ENCODE measurements at places on chromosomes 2 and 18.
A peak's percentile ranks its signal among the peaks of the same experiment; 100 is the strongest.

DNA sequence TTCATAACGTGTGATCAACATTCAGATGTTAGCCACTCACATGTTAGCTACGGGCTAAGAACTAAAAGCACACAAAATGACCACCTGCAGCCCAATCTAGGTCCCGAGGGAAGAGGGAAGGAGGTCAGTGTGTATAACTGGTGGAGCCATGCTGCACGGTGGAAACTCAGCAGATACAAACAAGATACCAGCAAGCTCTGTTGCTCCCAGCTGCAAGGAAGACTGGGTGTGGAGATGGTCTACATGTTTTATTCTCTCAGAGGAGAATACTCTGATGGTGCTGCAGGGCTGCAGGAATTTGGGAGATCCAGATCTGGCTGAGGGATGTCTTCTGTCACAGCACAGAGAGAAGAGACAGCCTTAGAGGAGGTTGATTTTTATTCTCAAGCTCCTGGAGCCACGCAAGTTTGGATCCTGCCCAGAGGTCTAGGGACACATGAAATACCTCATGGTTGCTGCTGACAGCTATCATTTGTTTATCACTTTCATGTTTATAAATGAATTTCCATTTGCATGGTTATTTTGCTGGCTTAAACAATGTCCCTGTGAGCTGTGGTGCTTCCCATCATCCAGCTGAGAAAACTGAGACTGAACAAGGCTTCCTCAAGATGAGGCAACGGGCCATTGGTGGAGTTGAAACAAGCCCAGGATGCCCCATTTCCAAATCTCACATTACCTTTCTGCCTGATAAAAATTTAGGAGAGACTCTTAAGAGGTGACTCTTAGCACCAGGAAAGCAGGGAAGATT, 30.9 kb downstream of the RNF144A start:
- no peak for DNase-seq

DNA sequence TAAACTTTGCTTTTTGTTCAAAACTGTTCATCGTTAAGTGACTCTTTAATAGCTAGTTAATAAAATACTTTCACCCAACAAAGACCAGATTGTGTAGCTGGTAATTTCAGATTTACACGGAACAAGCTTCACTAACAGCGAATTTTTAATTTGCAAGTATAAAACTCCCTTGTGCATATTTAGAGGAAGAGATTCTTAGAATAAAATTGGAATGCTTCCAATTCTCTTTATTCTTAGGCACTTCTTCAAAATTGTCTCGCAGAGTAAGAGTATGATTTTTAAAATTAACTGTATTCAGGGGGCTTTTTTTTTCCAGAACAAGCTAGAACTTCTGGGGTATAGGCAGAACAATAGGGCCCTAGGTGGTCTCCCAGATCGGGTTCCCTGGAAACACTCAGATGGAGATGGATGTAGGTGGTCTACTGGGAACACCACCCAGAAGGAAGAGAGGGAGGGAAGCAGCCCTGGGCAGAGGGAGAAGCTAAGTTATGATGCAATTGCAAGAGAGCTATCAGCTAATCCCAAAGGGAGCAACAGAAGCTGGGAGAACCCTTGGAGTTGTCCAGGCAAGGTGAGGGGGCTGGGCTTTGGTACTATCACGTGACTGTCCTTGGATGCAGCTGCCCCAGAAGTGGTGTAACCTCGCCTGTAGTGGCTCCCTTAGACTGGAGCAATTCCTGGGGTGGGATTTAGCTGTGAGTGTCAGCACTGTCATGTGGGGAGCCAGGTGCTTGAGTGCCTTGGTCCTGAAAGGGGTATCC, 151.7 kb upstream of the ASB18 start:
- no peak for DNase-seq

DNA sequence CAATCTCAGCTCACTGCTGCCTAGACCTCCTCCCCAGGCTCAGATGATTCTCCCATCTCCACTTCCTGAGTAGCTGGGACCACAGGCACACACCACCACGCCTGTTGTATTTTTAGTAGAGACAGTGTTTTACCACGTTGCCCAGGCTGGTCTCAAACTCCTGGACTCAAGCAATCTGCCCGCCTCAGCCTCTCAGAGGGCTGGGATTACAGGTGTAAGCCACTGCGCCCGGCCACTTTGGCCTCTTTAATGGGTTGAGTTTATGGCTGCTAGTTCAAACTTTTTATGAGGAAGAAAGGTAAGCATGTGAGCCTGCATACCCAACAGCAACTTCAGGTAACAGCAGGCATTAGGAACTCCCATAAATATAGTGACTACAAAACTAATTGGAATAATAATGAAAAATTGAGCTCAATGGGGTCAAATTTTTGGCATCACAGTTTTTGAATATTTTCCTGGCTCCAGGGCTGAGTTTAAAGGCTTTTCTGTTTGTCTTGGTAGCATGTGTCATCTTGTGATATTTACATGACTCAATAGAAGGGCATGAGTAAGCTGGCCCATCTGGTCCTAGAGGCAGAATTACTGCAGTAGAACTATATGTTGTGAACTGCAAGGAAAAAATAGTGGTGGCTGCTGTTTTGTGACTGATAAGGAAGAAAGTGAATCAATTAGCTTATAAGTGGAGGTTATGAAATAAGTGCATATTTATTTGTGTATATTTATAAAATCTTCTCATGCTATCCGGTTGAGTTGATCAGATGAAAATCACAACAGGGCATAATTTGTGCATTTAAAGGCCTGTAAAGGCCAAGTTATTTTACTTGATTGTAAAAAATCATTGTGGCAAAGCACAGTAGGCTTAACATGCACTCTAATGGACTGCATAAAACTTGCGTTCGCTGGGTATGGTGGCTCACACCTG, 24.8 kb downstream of the GALM start:
- DNase-seq: no peak

GRCh38 chr2:15937882-15938802, 2.2 kb upstream of the MYCN start:
- no peak for DNase-seq

GRCh38 chr2:227411320-227411989, 23.7 kb upstream of the SCYGR1 start:
- DNase-seq: peak; percentile 57

DNA sequence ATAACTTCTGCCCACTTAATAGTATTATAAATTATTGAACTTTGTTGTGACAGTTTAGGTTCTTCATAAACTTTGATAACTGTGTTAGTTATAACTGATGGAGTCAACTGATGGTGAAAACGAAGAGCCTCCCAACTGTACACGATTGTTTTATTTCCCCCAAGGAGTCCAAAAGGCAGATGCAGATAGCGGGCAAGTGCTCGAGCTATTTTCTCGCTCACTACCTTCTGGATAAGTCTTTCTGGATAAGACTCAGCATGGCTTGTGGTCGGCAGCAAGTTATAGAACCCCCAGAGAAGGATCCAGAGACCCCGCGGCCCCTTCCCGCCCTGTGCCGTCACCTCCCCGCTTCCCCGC, 517 bp downstream of the GCFC2 start:
- no peak for DNase-seq

DNA sequence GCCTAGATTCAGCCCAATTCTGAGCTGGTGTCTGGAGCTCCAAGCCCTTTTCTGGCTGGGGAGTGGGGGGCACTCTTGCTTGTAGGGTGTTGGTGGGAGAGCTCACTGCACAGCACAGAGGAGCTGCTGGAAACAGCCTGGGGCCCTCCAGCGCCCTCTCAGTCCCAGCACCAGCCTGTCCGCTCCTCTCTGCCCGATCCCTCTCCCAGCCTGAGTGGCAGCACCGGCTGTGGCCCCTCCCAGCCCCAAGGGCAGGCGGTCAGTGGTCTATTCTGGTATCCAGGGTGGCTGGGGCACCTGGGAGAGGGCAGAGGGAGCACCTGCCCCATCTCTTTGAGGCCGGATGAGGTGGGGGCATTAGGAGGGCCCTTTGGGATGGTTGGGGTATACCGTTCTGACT, 13.2 kb upstream of the DES start:
- no peak for DNase-seq

DNA sequence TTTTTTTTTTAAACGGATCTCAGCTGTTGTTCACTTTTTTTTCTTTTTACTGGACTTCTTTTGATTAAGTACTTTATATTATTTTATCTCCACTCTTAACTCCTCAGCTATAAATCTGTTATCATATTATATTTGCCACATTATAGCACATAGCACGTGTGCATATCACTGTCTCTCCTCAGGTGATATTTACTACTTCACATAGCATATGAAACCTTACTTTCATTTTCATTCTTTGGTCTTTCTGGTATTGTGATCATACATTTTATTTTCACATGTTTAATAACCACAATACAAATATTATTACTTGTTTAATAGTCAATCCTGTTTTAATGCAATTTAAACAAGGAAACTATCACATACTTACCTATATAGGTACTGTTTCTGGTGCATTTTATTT, 993.1 kb upstream of the TMEFF2 start:
- DNase-seq: no peak

DNA sequence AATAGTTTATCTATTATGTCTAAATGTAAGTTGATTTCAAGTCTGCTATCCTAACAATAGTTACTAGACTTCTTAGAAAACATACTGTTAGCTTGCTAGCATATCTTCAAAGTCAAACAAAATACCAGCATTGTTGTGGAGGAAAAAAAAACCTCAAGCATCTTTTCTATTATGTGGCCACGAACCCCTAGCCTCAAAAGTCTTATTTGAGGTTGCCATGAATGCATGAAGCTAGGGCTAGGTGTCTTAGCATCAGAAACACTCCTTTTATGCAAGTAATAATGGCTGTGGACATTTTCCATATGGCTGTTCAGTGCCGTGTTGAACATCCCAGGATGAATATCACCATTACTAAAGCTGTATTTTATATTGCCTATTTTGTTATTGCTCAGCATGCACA, 86.6 kb upstream of the OTX1 start:
- DNase-seq: no peak

DNA sequence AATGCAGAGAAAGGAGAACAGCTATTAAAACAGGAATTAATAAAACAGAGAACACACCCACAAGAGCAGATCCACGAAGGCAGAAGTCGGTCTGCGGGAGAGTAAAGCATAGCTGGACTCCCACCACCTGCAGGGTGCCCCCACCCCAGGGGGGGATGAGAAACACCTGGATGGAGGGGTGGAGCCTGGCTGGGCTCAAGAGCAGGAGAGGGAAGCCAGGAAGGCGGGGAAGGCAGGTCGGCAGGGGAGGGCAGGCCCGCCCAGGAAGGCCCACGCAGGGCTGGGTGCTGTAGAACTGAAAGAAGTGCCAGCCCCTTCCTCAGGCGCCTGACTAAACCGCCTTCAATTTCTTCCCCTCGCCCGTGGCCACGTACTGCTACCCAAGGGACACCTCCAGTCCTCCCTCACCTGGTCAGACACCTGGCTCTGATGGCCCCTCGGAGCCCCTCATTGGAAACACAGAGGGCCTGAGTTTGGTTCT, 175.4 kb downstream of the HDAC4 start:
- DNase-seq: no peak

GRCh38 chr18:64566456-64566855, 417.6 kb upstream of the LINC00305 start:
- DNase-seq: no peak

- DNase-seq: no peak
These were observed 33.6 kb downstream of the NCAPH start for GRCh38 chr2:96369186-96369585.

GRCh38 chr2:230691005-230691647, 21.5 kb upstream of the CAB39 start:
- DNase-seq: no peak

DNA sequence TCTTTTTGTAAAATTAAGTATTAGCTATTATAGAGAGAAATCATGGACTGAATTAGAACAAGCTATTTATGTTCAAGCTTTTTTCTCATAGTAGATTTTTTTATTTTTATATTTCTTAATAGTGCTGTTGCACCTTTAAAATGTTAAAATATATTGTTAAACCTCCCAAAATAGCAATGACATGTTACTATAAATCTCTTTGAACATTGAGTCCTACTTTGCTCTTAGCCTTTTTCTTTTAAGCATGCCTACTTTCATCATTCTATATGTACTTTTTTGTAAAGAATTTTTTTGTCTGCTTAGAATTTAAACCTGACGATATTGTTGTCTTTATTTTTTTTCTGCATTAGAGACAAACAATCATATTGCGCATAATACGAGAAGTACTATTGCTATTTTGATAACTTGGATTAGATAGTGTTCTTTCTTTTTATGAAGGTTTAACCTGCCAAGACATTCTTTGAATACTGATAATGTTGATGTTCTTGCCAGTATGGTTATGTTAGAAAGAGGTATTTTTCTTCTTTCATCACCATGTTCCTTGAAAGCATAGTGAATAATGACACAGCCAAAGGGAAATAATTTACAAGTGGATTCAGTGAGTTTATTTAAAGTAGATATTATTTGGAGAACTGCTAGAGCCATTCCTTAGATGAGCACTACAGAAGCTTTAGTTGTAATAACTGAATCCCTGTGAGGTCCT, 40.6 kb downstream of the PMS1 start:
- no peak for DNase-seq

GRCh38 chr2:66604326-66604725, 169.4 kb downstream of the MEIS1 start:
- DNase-seq: no peak

DNA sequence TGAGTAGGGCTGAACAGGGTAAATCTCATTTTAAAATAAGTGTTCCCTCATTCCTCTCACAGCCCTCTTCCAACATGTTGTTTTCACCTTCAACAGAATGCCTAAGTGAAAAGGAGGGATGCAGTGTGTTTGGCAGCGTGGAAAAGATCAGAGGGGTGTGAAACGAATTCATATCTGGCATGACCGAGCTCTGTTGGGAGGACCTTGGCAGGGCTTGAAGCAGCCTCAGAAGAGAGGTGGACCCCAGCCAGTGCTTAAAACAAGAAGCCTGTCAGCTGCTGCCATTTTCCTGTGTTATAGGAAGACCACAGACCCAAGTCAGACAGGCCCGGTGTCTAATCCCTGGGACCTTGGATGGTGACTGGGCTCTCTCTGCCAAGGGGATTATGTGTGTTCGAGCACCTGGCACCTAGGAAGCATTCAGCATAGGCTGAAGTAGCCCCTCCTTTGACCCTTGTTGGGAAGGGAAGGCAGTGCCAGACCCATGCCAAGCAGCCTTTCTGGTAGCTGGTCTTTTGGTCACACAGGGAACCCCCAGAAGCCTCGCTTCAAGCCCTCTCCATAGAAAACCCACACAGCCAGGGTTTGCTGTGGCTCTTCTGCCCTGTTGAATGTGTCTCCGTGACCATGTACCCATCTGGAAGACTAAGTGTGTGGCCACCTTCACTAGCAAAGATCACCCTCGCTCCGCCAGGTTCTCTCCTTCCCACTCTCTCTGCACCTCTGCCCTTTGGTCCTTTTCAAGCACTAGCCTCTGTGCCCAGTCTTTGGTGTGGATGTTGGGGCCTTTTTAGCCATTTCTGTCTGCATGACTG, 87.5 kb upstream of the ST3GAL5 start:
- no peak for DNase-seq

DNA sequence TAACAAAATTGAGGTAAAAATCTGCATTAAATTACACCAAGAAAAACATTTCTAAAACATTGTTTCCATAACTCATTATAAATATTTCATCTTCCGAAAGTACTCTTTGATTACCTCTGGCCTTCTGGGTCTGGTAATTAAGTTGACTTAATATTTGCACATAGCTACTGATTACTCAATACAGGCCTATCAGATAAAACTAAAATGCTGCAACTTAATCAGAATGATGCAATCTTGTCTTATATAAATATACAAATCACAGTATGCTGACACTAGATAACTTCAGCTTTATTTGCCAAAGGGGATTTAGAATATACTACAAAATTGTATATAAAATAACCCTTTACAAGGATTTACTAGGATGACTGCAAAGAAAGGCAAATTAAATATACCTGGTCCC, 49.3 kb downstream of the SLC35F5 start:
- no peak for DNase-seq

GRCh38 chr18:75450906-75451305, 23.4 kb upstream of the SMIM21 start:
- no peak for DNase-seq

GRCh38 chr2:163709270-163709669, 26.5 kb downstream of the FIGN start:
- DNase-seq: no peak
